ENCODE measurements at places on chromosomes 12 and 14.

DNA sequence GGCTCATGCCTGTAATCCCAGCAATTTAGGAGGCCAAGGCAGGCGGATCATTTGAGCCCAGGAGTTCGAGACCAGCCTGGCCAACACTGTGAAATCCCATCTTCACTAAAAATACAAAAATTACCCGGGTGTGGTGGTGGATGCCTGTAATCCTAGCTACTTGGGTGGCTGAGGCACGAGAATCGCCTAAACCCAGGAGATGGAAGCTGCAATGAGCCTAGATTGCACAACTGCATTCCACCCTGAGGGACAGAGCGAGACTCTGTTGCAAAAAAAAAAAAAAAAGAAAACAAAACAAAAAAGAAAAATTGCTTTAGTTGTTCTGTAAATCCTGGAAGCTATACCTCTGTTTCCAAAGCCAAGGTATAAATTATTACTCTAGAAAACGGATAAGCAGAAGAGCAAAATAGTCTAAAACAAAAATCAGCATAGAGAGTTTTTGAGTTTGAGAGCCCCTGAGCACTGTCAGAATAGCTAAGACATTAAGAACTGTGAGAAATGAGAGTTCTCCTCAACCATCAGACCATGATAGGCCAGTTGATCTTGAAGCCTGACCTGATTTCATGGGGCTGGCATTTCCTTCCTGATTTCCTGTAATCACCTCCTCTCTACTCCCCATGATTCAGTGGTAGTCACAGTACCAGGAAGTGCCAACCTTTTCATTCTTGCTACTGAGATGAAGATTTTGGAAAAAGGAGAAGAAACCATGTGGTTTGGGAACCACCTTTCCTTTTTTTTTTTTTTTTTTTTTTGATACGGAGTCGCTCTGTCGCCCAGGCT is 31.7 kb downstream of the ATP2A2 start:
- no peak for DNase-seq

DNA sequence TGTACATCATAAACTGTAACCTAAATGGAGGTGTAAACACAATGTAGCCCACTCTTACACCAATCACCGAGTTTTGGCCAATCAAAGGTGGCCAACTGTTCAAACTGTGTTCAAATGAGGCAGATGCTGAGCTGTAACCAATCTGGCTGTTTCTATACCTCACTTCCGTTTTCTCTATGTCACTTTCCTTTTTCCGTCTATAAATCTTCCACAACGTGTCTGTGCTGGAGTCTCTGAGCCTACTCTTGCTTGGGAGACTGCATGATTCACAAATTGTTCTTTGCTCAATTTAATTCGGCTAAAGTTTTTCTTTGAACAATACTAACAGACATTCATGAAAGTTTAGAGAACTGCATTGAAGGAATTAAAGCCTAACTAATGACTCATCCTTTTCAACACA is 547.1 kb upstream of the USP15 start:
- no peak for DNase-seq

GRCh38 chr12:46661110-46661845 is 164.5 kb downstream of the SLC38A4 start:
- DNase-seq, result peak; percentile 18

- no peak for DNase-seq
Observed at GRCh38 chr12:64293654-64294364, 71.7 kb upstream of the KICS2 start.

- no peak for DNase-seq
Observed at GRCh38 chr14:22252686-22253085, 336.3 kb downstream of the DAD1 start.

DNA sequence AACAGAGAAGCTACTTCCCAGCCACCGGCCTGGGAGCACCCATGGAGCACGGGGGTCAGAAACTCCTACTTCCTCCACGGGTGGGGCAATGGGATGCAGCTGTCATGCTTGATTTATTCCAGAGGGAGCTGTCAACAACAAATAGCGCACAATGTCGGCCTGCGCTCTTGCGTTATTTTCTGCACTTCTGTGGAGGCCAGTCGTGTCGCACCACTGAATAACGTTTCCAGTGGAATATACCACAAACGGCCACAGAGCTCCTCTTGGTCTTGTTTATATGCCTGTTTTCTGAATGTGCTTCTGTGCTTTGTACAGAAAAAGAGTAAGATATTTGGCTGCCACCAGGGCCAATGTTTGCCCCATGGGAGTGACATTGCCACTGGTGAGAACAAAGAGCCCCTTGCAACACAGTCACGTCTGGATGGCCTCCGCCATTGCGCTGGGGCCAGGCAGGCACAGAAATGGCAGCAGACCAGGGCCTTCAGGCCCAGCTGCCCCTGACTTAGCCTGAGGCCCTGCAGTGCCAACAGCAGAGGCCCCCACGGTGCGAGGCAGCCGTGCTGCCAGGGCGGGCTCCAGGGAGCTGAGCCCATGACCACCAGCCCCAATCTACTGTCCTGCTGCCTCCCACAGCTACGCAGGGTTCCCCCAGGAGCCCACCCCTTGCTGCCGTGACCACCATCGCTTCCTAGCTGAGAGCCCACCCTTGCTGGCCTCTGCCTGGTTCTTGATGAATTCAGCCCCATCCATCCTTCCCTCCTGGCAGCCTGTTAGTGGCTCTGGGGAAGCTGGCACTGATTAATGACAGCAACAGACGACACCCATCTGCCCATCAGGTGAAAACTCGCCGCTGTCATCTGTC is 28.9 kb upstream of the TMEM179 start:
- DNase-seq, result no peak

DNA sequence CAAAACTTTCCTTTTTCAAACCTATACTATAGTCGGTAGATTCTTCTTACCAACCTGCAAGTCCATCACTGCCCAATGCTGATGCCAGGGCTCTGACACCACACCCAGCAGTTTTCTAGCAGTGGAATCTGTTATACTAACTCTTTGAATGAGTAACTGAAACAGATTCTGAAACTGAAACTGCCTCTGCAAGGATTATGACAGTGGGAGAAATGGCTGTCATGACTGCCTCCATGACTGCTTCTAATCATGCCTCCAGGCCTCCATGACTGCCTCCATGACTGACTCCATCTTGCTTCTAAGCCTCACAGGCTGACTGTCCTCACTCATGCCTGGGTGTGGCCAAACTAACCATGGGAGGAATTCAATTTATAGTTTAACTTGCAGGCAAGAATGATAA is 29.4 kb upstream of the OXA1L start:
- DNase-seq, result no peak

GRCh38 chr12:51862947-51863346 is 14.4 kb upstream of the FIGNL2 start:
- no peak for DNase-seq

GRCh38 chr12:4979737-4980136 is 63.9 kb upstream of the KCNA5 start:
- no peak for DNase-seq

GRCh38 chr14:28756884-28757570 is 9.6 kb upstream of the FOXG1 start:
- no peak for DNase-seq

DNA sequence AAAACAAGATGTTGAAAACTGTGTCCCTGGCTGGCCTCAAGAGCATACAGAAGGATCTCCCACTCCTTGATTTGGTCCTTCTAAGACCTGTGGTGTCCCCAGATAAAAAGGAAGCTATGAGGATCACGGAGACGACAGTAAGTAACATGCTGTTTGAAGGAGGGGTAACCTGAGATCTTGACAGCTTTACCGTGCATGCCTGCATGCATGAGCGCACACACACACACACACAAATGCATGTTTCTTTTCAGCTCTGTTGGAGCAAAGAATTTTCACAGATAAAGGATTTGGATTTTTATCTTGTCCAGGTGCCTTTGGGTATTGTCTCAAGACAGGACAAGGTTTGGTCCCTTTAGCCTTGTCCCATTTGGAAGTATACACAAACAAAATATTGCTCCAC is 411.6 kb upstream of the CCDC196 start:
- peak; percentile 97 for DNase-seq

- DNase-seq, result no peak
Observed at GRCh38 chr14:99214701-99215100, 57.3 kb downstream of the BCL11B start.

DNA sequence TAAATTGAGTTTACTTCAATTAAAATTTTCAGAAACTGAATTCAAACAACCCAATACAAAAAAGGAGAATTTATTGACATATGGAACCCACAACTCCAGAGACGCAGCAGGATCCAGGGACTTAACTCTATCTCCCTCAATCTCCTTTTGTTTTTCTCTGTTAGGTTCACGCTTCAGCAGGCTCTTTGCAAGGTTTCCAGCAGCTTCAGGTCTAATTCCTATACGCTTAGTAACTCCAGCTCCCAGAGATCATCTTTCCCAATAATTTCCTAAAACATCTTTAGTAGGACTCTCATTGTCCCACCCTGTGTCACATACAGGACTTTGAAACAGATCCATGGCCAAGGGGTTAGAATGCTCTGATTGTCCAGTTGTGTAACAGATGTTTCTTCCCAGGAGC is 175.2 kb downstream of the RMST start:
- no peak for DNase-seq

GRCh38 chr14:52146504-52146903 is 77.6 kb upstream of the NID2 start:
- no peak for DNase-seq

DNA sequence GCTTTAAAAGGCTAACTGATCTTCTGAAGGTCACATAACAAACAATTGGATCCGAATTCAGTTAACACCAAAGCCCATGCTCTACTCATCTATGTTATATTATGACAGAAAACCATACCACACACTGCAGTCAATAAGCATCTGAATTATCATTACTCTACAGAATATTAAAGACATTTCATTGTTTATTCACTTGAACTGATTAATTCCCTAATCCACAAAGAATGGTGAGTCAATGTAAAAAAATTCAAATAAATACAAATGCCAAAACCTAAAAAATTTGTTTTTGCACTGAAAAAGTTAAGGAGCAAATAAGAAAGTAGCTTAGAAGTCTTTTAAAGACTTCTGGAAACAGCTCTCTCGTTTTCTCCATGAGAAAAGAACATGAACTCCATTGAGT is 13.7 kb downstream of the NID2 start:
- DNase-seq, result no peak

- no peak for DNase-seq
Observed at GRCh38 chr14:104405360-104406226, 174.0 kb upstream of the C14orf180 start.

GRCh38 chr14:33916663-33917565 is 34.0 kb downstream of the EGLN3 start:
- DNase-seq, result peak; percentile 41

GRCh38 chr12:10940389-10940788 is 1.3 kb upstream of the TAS2R14 start:
- no peak for DNase-seq

- no peak for DNase-seq
Observed at GRCh38 chr12:94812345-94812744, 162.0 kb upstream of the TMCC3 start.

DNA sequence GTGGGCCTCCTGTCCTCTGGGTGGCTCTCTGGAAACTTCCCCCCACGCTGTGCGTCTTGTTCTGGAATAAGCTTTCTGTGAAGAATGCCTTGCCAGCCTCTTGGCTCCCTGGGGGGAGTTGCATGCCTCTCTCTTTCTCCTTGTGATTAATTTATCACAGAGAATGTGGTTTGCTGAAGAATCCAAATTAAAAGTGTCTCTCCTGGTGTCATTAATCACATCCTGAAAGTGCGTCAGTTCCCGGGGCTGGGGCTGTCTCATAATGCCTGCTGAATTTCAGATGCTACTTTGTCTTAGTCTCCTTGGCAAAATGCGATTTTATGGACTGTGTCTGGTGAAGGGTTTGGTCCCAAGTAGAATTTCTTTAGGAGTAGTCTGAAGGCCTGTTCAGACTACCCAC is 787.7 kb upstream of the TMEM132C start:
- no peak for DNase-seq

GRCh38 chr12:59603754-59604153 is 7.9 kb downstream of the SLC16A7 start:
- DNase-seq, result no peak

All from NCI-H2171 treated with DMSO at 0.1 percent for 48 hours (cell line).